Activated T-helper 1 cell treated with anti-CD3 and anti-CD28 coated beads, Interleukin-2, amount 50 U/mL, for 16 hours (primary cell): ENCODE measurements at places on chromosomes 7 and 10.

- DNase-seq, result peak; percentile 56
These were observed 14.3 kb downstream of the ZC3HAV1 start for GRCh38 chr7:139095194-139095659.

- no peak for DNase-seq
These were observed 2.1 kb upstream of the JMJD1C start for GRCh38 chr10:63467841-63468240.

- DNase-seq, result no peak
These were observed 158.1 kb upstream of the PHF14 start for GRCh38 chr7:10815546-10815945.

- DNase-seq, result no peak
These were observed 761 bp downstream of the PTF1A start for GRCh38 chr10:23192712-23193434.

DNA sequence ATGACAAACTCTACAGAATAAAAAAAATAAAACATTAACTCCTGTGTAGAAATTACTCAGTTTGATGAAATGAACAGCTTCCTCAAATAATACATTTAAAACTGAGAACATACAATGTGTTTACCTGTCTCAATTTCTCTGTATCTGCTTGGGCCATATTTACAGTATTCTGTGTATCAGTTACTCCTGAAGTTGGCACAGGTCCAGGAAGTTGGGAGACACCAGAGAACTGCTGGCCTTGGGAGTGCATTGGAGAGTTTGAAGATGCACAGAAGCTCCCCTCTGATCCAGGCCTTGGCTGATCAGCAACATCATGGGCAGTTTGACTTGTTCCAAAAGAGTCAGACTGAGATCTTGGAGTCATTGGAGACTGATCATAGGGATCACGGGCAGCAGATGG lies 155.1 kb downstream of the GALNT11 start:
- no peak for DNase-seq
